ENCODE measurements at places on chromosomes 16 and 17.

GRCh38 chr16:87681981-87682570 lies 79.8 kb downstream of the JPH3 start:
- peak; percentile 30 for DNase-seq

DNA sequence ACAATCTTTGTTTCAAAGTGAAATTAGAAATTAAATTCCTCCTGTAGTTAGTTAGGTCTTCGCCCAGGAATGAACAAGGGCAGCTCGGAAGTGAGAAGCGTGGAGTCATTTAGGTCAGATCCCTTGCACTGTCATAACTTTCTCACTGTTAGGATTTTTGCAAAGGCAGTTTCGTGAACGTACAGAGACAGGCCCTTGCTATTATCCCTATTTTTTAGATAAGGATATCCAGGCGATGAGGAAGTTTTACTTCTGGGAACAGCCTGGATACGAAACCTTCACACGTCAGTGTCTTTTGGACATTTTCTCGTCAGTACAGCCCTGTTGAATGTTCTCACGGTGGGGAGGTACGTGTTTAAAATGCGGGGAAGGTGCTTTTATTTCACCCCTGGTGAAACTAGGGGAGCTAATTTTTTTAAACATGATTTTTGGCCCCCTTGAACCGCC lies 318 bp upstream of the RBL2 start:
- DNase-seq = no peak

DNA sequence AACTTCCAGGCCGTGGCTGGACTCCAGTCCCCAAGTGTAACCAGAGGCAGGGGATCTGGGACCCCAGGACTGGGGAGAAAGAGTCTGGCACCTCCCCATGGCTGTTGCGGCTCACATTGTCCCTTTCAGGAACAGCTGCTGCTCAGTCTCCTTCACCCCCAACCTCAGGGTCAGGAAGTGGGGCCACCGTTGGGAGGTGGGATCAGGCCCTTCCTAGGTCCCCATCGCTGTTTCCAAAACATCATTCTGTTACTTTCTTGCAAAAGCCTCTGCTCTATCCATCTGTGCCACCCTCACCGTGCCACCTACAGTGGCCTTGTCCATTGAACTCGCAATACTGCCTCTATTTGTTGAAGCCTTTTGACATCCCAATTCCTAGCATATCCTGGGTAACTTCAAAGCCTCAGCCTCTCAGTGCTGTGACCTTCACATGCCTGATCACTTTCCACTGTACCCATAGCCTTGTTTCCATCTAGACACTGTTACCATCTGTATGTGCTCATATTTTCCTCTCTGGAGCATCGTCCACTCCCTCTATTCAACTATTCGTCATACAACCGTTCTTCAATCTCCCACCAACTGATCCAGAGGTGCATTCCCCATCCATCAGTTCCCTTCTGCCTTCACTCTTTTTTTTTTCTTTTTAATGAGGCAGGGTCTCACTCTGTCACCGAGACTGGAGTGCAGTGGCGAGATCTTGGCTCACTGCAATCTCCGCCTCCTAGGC lies 15.0 kb upstream of the SRCIN1 start:
- no peak for DNase-seq

GRCh38 chr16:12965274-12965804 lies 63.9 kb downstream of the SHISA9 start:
- DNase-seq = peak; percentile 25

GRCh38 chr17:36949461-36949927 lies 740 bp downstream of the AATF start:
- peak; percentile 52 for DNase-seq

DNA sequence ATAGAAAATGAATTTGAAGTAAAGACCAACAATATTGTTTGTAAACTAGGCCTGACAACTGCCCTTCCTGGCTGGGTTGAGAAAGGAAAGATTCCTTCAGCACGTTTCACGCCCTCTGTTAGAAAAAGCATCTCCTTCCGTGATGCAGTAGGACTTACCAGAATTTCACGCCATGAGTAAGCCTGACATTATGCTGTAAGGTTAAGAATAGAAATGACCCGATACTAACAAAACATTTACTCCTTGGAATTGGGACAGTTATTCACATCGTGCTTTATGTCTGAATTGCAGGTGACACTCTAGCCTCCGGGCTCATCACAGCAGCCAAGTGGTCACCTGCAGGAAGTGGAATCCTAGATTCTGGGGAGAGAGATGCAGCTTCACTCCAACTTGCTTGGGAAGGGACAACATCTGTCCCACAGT lies 17.5 kb downstream of the MARCHF10 start:
- DNase-seq = peak; percentile 89
